ENCODE measurements at places on chromosomes 7 and 10. TPM values are rescaled to one million over a fixed set of nuclear protein-coding genes. Genes with fewer than 3 reads are reported as not detected.

ZNF425 gene
- total RNA-seq: 1.4 TPM

DLD gene
- 157 TPM for total RNA-seq

OPALIN gene
- total RNA-seq: not detected

ZNF117 gene
- 1.4 TPM for total RNA-seq

TRPV5 gene
- not detected for total RNA-seq

PIK3CG gene
- 0.68 TPM for total RNA-seq

PKD1L1 gene
- 1.5 TPM for total RNA-seq

CTAGE4 gene
- total RNA-seq: not detected

AZGP1 gene
- not detected for total RNA-seq

STEAP2 gene
- 2.0 TPM for total RNA-seq

CREB3L2 gene
- total RNA-seq: 12.0 TPM

MRLN gene
- 172 TPM for total RNA-seq

NUTM2E gene
- not detected for total RNA-seq

CALCR gene
- total RNA-seq: 0.39 TPM

SLC39A12 gene
- not detected for total RNA-seq

PLAC9 gene
- total RNA-seq: 16.1 TPM

CDK6 gene
- total RNA-seq: 1.2 TPM

TAS2R3 gene
- total RNA-seq: 0.92 TPM

FAM20C gene
- total RNA-seq: 9.6 TPM

TACR2 gene
- total RNA-seq: 0.49 TPM

URGCP gene
- total RNA-seq: 47.7 TPM

SAMD9L gene
- total RNA-seq: 7.6 TPM

MARVELD1 gene
- 3.4 TPM for total RNA-seq

TLX1 gene
- not detected for total RNA-seq

EVX1 gene
- not detected for total RNA-seq

HOXA3 gene
- total RNA-seq: 2.3 TPM

EPHA1 gene
- not detected for total RNA-seq

TWIST1 gene
- not detected for total RNA-seq

FAM24A gene
- not detected for total RNA-seq

FOXI2 gene
- not detected for total RNA-seq

BEND7 gene
- 23.6 TPM for total RNA-seq

GDF10 gene
- 0.20 TPM for total RNA-seq

KCNH2 gene
- 0.19 TPM for total RNA-seq

PPP1R17 gene
- not detected for total RNA-seq

RSU1 gene
- 24.4 TPM for total RNA-seq

UNC5B gene
- 0.65 TPM for total RNA-seq

DNAJC9 gene
- 10.0 TPM for total RNA-seq

RBM20 gene
- total RNA-seq: 18.4 TPM

CCDC3 gene
- 6.1 TPM for total RNA-seq

LIPJ gene
- total RNA-seq: 0.09 TPM

FAM25A gene
- not detected for total RNA-seq

FXYD4 gene
- not detected for total RNA-seq

ELOVL3 gene
- total RNA-seq: not detected

DNAJC1 gene
- total RNA-seq: 44.6 TPM

SPDYE8 gene
- total RNA-seq: not detected

WDFY4 gene
- 0.94 TPM for total RNA-seq

MARCHF5 gene
- total RNA-seq: 13.4 TPM

FAM25C gene
- total RNA-seq: not detected

LIPM gene
- total RNA-seq: not detected

TAS2R5 gene
- not detected for total RNA-seq

NEURL1 gene
- 67.6 TPM for total RNA-seq

ATG9B gene
- total RNA-seq: 0.31 TPM

Measured in gastrocnemius medialis (tissue), 4 donors.